ENCODE measurements at places on chromosomes 13 and 19.

DNA sequence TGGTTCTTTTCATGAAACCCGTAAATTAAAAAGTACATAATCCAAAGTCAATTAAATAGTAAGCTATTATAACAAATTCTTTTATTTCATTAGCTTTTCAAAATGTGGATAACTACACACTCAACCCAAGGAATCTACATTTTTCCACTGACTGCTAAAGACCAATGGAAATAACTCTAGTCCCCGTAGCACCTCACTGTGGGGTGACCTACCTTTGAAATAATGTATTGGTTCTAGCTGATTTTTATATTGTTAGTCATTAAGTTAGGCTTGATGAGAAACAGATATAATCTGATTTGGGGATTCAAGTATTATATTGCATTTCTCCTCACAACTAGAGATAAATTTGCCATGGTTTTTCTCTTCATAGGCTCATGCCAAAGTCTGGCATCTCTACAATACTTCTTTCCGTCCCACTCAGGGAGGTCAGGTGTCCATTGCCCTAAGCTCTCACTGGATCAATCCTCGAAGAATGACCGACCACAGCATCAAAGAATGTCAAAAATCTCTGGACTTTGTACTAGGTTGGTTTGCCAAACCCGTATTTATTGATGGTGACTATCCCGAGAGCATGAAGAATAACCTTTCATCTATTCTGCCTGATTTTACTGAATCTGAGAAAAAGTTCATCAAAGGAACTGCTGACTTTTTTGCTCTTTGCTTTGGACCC lies 37.3 kb downstream of the KL start:
- DNase-seq: no peak

GRCh38 chr19:3189702-3190469 lies 4.2 kb downstream of the NCLN start:
- no peak for DNase-seq

DNA sequence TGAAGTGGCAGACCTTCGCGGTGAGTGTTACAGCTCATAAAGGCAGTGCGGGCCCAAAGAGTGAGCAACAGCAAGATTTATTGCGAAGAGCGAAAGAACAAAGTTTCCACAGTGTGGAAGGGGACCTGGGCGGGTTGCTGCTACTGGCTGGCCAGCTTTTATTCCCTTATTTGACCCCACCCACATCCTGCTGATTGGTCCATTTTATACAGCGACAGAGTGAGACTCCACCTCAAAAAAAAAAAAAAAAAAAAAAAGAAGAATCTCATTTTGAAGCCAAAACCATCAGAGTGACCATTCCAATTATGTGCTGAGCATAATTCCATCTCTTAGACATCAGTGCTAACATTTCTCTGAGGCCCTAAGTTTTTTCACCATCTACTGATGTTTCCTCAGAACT lies 1.9 kb upstream of the ZNF552 start:
- DNase-seq: no peak

- DNase-seq: no peak
Observed at GRCh38 chr19:34959021-34959420, 5.0 kb downstream of the ZNF792 start.

GRCh38 chr19:40178756-40179155 lies 12.5 kb upstream of the MAP3K10 start:
- DNase-seq: no peak

DNA sequence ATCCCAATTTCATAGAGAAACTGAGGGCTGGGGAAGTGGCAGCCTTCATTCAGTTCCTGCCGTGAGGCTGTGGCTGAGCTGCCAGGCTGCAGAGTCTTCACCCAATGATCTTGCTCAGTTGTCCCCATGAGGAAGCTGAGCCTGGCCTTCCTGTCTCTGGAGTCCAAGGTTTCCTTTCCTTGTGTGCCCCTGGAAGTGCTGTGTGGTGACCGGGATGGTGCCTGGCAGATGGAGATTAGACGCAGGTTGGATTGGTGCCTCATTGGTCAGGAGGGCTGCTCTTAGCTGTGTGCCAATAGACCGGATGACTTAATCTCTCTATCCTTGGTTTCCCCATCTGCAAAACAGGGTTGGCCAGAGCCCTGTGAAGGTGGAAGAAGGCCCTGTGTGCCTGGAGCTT lies 24.6 kb downstream of the DNM2 start:
- no peak for DNase-seq
